HT1080 (cell line): ENCODE measurements at places on chromosomes 13 and 19. TPM values are rescaled to one million over a fixed set of nuclear protein-coding genes. Genes with fewer than 3 reads are reported as not detected.

APOE gene
- 1.4 and 1.9 TPM in 2 replicates for total RNA-seq

BABAM1 gene
- 248 and 260 TPM in 2 replicates for total RNA-seq

MATK gene
- total RNA-seq = not detected in 2 replicates

CYP2S1 gene
- 1.4 and 1.7 TPM in 2 replicates for total RNA-seq

DNA sequence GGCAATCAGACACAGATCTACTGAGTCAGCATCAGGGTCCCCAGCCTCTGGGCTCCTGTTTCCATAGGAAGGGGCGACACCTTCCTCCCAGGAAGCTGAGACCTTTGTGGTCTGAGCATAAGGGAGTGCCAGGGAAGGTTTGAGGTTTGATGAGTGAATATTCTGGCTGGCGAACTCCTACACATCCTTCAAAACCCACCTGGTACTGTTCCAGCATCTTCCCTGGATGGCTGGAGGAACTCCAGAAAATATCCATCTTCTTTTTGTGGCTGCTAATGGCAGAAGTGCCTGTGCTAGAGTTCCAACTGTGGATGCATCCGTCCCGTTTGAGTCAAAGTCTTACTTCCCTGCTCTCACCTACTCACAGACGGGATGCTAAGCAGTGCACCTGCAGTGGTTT, 9.2 kb downstream of the INSL3 start:
- no peak for DNase-seq

- no peak for DNase-seq
Measured at GRCh38 chr13:49246850-49247642, 679 bp upstream of the CDADC1 start.

- no peak for DNase-seq
Measured at GRCh38 chr13:94248454-94249228, 230.8 kb downstream of the DCT start.

GRCh38 chr13:76693086-76693485, 193.1 kb downstream of the KCTD12 start:
- no peak for DNase-seq

- no peak for DNase-seq
Measured at GRCh38 chr13:112704308-112705145, 14.7 kb downstream of the ATP11A start.

DNA sequence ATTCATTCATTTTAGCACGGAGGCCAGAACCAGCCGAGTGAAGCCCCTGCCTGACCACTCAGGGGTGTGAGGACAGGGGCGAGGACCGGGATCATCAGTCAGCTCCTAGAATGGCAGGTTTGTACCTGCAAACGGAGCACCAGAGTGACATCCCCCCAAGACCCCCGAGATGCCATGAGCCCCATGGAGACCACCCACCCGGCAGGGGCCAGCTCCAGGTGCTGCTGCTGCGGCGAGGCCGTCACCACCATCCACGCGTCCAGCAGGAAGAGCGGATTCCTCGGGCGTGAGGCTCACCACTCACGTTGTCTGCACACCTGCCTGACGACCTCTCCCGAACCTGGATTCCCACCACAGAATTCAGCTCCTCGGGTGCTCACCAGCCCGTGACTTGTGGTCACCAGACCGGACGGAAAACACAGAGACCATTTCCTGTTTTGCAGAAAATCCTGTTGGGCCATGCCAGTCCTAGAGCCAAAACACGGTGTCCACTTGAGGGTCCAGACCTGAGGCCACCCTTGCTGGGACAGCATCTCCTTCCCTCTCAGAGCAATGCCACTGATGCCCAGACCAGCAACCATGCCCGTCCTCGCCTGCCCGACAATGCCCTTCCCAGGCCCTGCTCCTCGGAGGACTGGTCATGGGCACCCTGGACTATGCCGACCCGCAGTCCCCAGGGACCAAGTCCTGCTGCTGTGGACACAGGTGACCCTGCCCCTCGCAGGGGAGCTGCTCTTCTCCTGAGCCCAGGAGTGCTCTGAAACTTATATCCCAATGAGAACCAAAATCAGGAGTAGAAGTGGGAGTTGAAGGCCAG, 74.2 kb downstream of the RASA3 start:
- no peak for DNase-seq

DNA sequence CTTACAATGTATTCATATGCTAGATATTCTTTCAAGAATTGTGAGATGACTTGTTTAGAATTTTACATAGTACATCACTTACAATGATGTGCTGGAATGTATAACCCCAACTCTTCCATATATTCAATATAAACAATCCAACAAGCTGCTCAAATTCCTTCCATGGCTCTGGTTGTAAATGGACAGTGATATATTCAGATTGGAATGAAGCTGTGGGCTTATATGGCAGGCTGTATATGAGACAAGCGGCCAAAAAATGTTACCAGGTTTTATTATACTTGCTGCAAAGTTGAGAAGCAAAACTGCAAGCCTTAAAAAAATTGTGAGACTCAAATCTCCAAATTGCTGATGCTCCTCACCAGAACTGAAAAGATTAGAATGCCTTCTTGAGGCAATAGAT, 83.6 kb upstream of the KLF12 start:
- no peak for DNase-seq

GRCh38 chr13:114229506-114229905, 5.2 kb upstream of the CDC16 start:
- DNase-seq = no peak

- no peak for DNase-seq
Measured at GRCh38 chr19:29858000-29858596, 46.3 kb downstream of the CCNE1 start.

DNA sequence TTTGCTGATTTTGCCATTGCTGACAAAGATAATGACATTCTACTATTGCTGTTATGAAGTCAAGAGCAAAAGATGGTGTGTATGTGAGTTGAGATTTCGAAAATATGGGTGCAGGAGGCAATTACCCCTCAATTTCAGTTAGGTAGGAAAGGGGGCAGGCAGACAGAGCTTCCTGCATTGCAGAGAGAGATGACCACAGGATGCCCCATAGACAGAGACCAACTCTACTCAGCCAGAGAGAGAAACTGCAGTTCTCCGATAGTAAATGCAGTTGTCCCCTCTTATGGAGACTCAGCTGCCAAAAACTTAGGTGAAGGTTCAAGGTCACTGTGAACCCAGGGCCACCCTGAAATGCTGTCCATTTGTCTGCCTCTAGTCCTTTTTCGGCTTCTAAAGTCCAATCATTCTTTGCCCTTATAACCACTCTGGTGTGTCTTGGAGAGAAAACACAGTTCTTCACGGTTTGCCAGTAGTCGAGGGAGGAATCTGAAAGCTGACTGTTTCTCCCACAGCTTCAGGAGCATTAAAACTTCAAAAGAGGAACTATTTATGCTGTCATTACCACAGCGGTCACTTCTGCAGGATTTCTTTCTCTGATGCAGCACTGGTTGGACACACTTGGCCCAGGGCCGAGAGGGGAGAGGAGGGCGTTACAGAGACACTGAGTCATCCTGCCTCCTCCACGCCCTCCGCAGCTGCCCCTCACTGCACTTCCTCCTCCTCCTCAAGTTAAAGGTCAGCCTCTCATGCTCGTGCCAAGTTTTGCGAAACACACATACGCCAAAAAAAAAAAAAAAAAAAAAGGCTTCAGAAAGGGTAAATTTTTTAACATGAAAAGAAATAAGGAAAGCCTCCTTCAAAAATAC, 264.3 kb downstream of the FOXO1 start:
- DNase-seq = peak; percentile 98
